ENCODE measurements at places on chromosomes 2 and 18.
A peak's percentile ranks its signal among the peaks of the same experiment; 100 is the strongest.

GRCh38 chr2:79071078-79071477 is 16.7 kb downstream of the REG1B start:
- DNase-seq, result no peak

- DNase-seq, result no peak
These were observed 234.3 kb downstream of the LRATD1 start for GRCh38 chr2:14866736-14867352.

GRCh38 chr2:29373870-29374269 is 258.7 kb downstream of the CLIP4 start:
- no peak for DNase-seq

DNA sequence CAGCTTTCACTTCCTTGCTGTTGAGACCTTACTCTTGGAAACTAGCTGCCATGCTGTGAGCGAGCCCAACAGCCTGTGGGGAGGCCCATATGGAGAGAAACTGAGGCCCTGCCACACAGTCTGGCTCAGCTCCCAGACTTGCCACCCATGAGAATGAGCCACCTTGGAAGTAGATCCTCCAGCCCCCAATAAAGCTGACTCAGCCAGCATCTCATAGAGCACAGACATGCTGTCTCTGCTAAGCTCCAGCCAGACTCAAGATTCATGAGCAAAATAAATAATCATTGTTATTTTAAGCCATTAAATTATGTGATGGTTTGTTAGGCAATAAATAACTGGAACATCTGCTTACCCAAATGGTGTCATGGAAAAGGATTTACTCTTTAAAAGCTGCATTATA is 53.6 kb upstream of the DDX18 start:
- DNase-seq, result no peak

GRCh38 chr2:64477979-64478378 is 24.0 kb downstream of the LGALSL start:
- DNase-seq, result no peak

DNA sequence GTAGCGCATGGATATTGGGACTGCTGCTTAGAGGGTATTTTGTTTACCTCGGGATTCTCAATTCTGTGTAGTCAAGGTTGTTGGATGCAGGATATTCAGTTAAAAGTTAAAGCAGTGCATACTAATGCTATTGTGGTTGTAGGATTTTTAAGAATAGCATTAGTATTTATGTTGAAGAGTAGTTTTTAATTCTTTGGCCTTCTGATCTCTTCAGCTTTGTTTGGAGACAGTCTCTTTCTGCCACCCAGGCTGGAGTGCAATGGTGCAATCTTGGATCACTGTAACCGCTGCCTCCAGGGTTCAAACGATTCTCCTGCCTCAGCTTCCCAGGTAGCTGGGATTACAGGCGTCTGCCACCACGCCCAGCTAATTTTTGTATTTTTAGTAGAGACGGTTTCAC is 1.5 kb downstream of the RHBDD1 start:
- DNase-seq, result no peak

- DNase-seq, result peak; percentile 47
These were observed 218.4 kb downstream of the CDH20 start for GRCh38 chr18:61551586-61551985.

GRCh38 chr2:64751286-64752260 is 97.9 kb upstream of the SERTAD2 start:
- peak; percentile 93 for DNase-seq

GRCh38 chr18:79248495-79249060 is 147.2 kb upstream of the NFATC1 start:
- DNase-seq, result no peak

DNA sequence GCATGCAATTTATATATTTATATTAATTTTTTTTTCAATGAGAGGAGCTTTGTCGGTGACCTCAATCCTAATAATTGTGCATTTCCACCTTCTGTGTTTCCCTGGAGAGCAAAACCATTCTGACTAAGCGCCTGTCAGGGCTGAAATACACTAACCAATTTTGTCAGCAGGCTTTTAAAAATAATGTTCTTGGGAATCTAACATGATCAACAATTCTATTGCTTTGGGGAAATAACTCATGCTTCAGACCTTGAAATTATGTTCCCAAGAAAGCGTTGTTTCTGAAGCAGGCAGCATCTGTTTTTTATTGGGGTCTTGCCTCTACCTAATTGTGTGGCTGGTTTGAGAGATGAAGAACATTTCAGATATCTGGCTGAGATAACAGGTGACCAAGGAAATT is 129.1 kb upstream of the ALKAL2 start:
- no peak for DNase-seq

Measured in left renal pelvis (tissue), 4 donors.